ENCODE measurements at places on chromosomes 3 and 15.

GRCh38 chr15:73353734-73354133 lies 15.0 kb downstream of the HCN4 start:
- DNase-seq = no peak

DNA sequence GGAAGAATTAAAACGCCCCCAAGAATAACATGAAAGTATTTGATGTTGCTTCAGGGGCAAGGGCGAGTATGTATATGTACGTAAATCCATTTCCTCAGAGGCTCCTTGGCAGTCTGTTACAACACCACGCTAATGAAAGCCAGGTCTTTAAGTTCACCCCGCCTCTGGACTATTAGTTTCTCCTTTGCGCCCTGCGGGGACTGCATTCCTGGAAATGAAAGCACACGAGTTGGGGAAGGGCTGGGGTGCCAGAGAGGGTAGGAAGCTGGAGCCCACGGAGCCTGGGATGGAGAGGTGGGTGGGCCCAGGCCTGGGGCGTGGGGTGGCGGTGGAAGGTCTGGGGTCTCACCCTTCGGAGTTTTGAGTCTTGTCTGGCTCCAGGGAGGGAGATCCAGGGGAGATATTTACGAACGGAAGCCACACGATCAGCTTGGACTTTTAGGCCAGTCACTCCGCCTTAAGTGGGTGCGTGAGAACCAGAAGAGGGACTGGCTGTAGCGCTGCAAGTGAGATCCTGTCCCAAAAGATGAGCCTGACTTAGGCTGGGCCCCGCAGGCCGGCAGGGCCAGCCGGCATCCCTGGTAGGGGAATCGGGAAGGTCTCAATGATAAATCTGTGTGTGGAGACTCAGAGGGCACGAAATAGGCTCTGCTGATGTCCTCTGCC lies 1.6 kb upstream of the PLCL2 start:
- DNase-seq = no peak

DNA sequence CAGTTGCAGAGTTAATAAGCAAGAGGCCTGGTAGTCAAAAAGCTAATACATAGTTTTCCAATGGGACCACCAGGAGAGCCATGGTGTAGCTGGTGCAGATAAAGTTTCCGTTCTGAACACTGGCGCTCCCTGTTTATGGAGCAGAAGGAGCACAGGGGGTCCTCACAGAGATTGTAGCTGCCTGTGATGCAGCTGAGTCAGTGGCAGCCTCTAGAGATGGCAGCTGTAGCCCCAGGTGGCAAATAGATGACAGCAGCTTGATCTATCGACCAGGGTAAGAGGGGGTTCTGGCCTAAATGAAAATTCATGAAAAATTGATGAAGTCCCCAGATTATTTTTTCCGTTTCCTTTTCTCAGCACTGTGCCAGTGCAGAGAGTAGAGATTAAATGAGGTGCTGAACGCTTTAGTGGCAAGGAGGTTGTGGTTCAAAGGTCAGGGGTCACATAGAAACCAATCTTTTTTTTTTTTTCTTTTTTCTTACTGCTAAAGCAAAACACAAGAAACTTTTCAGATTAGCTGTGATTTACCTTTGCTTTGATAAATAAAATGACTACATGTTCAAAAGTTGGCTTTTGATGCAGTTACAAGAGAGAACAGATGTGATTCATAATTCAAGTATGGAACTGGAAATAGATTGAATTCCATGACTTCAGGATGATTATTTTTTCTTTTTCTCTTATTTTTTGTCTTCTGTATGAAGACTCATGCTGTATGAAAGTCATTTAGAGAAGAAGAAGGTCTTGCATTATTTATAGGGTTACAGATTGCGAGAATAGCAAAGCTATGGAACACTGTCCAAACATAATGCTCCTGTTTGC lies 63.3 kb downstream of the ROBO2 start:
- no peak for DNase-seq

GRCh38 chr15:59372352-59373211 lies at the start of gene MYO1E:
Gene MYO1E (minus strand): TSS chr15:59372871. CDS start chr15:59372500, 371 bp downstream.
- DNase-seq = peak; percentile 93

DNA sequence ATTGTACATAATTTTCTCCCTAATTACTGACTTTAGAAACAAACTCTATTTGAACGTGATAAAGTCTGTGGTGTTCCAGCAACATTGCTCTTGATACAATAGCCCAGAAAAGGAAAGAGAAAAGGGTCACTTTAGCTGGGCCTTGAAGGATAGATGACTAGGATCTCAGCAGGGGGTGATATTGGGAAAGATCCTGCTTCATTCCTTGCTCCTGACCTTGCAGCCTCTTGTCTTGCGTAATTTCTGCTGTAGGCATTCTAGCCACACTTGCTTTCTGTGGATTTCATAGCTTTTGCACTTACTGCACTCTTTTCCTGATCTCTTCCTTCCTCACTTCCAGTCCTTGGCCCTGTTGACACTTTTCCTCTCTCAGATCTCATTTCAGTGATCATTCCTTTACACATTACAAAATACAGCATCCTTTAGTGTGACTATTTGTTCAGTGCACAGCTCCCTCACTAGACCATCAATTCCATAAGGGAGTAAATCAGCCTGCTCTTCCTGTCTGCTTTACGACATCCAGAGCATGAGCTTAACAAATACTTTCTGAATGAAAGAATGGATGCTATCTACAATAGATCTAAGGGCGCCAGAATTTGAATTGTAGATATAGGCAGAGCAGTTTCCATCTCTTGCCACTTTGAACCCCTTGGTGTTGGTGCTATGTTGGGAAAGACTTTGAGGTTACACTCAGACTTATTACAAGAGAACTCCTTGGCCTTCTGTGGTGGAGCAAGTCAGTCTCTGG lies 559.6 kb upstream of the MDFIC2 start:
- no peak for DNase-seq

DNA sequence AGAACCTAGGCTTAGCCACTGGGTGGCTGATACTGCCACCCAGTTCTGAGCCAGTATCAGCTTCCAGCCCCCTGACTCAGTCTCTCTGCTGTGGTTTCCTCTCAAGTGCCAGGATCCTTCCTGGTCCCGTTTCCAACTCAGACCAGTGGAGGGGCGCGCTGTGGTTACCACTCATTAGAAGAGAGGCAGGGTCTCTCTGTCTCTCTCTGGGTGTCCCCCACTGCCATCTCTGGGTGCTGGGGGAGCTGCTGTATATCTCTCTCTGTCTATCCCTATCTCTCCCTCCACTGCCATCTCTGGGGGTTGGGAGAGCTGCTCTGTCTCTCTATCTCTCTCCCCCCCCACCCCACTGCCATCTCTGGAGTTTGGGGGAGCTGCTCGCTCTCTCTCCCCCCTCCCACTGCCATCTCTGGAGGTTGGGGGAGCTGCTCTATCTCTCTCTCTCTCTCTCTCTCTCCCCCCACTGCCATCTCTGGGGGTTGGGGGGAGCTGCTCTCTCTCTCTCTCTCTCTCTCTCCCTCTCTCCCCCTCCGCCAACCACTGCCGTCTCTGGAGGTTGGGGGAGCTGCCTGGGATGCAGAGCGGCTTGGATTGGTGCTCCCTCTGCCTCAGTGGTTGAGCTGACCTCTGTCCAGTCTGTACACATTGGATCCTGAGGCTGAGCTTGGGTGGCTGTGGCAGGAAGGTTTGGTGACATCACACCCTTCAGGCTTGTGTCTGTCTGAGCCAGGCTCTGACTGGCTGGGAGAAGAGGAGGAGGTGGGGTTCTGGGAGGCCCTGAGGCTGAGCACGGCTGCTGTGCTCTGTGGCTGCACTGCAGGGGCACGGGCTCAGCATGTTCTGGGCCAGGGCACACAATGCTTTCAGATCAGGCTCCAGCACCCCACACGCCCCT lies 98.9 kb downstream of the APBA2 start:
- no peak for DNase-seq

GRCh38 chr15:40844696-40845030 lies 815 bp downstream of the SPINT1 start:
- DNase-seq = no peak

GRCh38 chr3:133393204-133393603 lies 6.7 kb upstream of the BFSP2 start:
- no peak for DNase-seq

DNA sequence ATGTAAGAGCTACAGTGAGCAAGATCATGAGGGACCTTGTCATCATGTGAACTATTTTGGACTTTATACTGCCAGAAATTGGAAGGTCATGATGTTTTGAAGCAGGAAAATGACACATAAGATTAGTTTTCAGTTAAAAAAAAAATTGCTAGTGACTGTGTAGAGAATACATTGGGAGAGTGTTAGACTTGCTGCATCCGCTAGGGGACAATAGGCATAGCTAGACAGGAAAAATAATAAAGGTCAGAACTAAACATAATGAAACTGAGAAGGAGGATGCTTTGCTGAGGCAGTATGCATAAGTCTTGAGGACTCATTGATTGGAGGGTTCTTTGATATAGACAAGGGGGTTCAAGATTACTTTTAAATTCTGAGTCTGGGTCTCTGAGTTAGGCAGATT lies 275.8 kb upstream of the KCNH8 start:
- no peak for DNase-seq

DNA sequence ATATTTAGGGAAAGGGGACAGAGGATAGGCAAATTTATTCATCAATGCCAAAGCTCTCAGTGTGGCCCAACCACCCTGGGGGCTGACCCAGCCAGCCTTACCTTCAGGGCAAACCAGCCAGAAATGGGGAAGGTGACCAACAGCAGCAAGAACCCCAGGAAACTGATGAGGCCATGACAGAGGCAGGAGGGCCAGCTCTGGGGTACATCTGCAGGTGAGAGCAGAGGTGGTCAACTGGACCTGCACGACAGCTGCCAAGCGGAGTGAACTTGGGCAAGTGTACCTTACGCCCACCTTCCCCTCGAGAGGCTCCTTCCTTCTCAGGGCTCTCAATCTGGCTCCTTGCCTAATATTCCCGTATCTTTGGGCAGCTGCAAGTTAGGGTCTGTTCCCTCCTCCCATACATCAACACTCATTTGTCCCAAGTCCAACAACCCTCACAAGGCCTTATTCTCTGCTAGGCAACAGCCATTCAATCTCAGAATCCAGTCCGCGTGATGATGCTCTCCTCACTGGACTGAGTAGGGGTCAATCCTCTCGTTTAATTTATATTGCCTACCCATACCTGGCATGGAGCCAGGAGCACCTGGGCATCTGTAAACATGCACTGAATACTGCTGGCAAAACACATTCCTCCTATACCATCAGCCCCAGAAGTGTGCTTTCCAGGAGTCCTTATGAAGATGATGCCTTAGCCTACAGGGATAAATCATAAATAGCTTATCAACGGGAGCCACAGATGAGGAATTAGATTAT lies 1.7 kb downstream of the STOML1 start:
- no peak for DNase-seq

GRCh38 chr15:90862964-90863778 lies 5.2 kb upstream of the FURIN start:
- no peak for DNase-seq

- no peak for DNase-seq
Measured at GRCh38 chr3:56800832-56801661, 702 bp downstream of the ARHGEF3 start.

GRCh38 chr3:60578936-60579335 lies 672.3 kb downstream of the FHIT start:
- DNase-seq = no peak

GRCh38 chr15:39890621-39891020 lies 29.4 kb downstream of the GPR176 start:
- no peak for DNase-seq

DNA sequence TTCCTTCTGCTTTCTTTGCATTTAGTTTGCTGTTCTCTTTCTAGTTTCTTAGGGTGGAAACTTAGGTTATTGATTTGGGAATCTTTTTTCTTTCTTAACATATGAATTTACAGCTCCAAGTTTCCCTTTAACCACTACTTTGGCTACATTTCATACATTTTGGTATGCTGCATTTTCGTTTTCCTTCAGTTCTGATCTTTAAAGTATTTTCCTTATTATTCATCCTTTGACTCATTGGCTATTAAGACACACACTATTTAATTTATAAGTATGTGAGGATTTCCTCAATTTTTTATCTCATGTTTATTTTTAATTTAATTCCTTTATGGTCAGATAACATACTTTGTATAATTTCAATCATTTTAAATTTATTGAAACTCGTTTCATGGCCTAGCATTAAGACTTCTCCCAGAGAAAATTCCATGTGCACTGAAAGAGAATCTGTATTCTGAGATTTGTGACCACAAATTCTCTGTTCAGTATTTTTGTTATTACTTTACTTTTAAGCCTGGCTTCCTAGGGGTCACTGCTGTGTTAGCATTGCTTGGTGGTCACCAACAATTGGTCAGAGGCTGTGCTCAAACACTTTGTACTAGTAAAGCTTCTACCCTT lies 87.7 kb downstream of the CFAP20DC start:
- DNase-seq = no peak

DNA sequence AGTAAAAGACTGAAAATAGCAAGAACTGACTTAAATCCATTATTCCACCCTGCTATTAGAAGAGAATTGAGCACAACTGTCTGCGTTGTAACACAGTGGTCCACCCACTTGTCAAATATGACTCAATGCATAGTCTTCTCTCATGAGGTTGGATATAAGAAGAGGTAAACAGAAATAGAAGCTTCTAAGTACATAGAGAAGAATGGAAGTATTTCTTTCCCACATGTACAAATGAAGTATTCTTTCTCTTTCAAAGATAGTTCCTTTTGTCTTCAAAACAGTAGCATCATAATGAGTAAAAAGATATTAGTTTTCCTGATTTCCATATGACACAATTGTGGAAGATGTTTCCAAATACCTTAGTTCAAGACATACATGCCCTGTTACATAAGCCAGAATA lies 348.6 kb upstream of the CCDC54 start:
- DNase-seq = no peak

GRCh38 chr3:13103416-13104058 lies 30.3 kb upstream of the IQSEC1 start:
- no peak for DNase-seq

DNA sequence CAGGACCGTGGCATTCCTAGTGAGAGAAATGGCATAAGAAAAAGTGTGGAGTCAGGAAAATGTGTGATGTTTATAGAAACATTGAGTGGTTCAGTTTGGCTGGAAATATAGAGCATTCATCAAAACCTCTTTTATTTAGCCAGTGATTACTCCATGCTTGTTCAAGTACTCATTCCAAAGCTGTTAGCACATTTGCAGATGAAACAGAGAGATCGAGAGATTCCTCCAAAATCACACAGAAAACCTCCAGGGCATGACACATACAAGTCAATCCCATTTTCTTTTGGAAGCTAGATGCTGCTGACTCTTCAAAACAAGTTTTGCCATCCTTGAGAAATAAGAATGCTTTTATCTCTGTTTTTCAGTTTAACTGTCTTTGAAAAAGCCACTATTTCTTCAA lies 11.5 kb upstream of the MB21D2 start:
- DNase-seq = no peak

GRCh38 chr3:101195951-101196713 lies 124.2 kb downstream of the IMPG2 start:
- DNase-seq = no peak

GRCh38 chr3:42704136-42704841 lies 1.7 kb upstream of the HHATL start:
- peak; percentile 51 for DNase-seq

DNA sequence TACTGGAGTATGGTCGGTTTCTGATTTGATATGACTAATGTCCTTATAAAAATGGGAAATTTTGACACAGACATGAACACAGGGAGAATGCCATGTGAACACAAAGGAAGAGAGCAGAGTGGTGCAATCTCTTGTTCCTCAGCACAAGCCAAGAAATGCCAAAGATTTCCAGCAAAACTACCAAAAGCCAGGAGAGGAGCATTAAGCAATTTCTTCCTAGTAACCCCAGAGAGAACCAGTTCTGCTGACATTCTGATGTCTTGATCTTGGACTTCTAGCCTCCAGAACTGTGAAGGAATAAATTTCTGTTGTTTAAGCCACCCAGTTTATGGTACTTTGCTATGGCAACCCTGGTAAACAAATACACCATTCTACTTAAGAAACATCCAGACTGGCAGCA lies 227.8 kb upstream of the MRPL3 start:
- no peak for DNase-seq

GRCh38 chr3:77186728-77187127 lies 146.8 kb downstream of the ROBO2 start:
- no peak for DNase-seq
